Astrocyte of the cerebellum (primary cell): ENCODE measurements at places on chromosomes 5 and 9.

DNA sequence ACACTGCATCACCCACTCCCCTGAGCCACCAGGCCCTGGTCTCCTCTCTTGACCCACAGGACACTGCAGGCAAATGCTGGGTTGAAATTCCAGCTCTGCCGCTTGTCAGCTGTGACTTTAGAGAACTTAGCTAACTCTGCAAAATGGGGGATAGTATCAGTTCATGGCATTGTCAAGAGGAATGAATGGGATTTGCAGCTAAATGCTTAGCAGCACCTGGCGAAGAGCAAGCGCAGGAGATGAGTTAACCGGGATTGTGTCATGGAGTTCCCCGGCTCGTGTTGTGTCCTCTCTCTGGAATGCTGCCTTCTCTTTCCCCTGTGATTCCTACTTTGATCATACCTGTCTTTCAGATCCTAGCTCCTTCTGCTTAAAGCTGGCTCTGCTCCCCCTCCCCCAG lies 67.1 kb downstream of the DAB2IP start:
- no peak for DNase-seq

DNA sequence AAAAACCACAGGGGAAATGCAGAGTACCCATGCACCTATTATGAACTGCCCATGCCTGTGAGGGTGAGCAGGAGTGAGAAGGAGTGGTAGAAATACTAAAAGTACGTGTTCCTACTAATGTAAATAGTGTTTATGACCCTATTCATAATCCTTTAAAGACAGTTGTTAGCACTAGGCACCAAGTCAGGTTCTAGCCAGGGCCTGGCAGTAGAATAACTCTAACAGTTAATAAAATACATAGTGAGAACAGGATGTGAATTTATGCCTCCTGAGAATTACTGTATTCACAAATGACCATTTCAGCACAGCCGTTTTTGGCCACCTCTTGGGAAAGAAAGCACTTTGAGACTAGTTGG lies 103.2 kb upstream of the TARS1 start:
- no peak for DNase-seq

DNA sequence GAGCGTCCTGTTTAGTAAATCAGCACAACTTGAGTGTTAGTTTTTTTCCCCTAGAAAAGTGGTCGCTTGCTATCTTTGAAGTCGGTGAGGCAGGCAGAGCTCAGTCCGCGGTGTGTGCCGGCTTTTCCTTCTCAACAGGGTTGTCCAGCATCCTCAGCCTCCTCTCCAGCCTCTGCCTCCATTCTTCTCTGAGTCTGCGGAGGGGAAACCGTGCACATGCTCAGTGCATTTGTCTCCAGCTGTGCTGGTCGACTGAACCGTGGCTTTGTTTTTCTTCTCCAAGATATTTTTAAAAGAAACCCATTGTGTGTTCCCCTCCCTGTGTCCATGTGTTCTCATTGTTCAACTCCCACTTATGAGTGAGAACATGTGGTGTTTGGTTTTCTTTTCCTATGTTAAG lies 25.3 kb downstream of the FAM240B start:
- no peak for DNase-seq

- DNase-seq, result no peak
Observed at GRCh38 chr5:6365142-6365976, 13.0 kb downstream of the MED10 start.

GRCh38 chr9:68931821-68932220 lies 82.1 kb downstream of the PRKACG start:
- DNase-seq, result no peak

- DNase-seq, result peak; percentile 58
Observed at GRCh38 chr5:68460147-68460798, 244.7 kb downstream of the PIK3R1 start.

DNA sequence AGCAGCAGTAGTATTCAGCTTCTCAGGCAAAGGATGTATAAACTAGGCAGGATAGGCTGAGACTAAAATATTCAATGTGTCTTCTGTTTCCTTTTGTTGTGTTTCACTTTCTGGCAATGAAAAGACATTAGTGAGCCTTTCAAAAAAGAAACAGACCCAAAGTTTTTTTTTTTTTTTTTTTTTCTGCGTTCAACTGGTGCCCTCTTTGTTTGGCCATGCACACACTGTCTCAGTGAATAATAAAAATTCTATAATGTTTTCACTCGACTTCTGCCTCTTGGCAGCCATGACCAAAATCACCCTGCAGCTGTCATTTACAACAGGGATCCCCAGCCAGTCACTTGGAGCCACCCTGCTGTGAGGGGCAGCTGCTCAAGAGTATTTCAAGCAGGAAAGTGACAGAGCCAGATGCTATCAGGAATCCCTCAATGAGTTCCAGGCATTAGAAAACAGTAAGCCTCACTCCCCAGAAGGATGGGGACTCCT lies 44.0 kb upstream of the MAN2A1 start:
- DNase-seq, result peak; percentile 1

GRCh38 chr5:181224390-181225229 lies 1.5 kb downstream of the TRIM41 start:
- no peak for DNase-seq

- DNase-seq, result no peak
Observed at GRCh38 chr5:9335269-9335668, 210.6 kb downstream of the SEMA5A start.

DNA sequence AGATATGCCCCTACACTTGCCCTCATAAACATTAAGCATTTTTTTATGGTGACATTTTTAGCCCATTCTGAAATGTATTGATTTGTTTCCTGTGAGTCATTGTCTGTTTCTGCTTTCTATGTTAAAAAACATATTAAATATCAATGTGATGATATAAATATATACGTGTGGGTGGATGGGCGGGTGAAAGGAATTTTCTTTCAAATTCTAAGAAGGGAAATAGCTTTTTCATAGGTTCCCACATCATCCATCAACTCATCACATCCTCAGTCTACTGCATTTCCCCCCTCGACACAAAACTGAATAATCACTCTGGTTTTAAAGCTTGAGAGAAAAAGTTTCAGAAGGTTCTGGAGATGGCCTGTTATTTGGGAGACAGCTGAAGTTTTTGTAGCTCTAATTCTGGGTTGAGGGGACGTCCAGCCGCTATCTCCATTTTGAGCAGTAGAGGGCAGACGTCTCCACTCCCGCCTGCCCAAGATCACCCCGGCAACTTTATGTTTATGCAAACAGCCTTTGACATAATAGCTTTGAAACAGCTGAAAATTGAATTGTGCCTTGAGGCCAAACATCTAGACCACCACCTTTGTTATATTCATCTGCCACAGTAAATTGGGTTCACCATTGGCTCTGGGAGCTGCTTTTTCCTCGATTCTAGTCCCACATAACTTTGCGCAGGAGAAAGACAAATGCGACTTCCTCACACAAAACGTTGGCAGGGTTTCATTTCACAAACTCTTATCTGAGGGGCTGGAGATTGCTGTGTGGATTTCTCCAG lies 216.2 kb upstream of the CLINT1 start:
- DNase-seq, result peak; percentile 76

GRCh38 chr9:89523948-89524347 lies 26.0 kb upstream of the SEMA4D start:
- no peak for DNase-seq

GRCh38 chr9:113741886-113742854 lies 133.9 kb upstream of the ZNF618 start:
- DNase-seq, result no peak

- DNase-seq, result no peak
Observed at GRCh38 chr5:132651838-132652469, 6.0 kb upstream of the IL13 start.

DNA sequence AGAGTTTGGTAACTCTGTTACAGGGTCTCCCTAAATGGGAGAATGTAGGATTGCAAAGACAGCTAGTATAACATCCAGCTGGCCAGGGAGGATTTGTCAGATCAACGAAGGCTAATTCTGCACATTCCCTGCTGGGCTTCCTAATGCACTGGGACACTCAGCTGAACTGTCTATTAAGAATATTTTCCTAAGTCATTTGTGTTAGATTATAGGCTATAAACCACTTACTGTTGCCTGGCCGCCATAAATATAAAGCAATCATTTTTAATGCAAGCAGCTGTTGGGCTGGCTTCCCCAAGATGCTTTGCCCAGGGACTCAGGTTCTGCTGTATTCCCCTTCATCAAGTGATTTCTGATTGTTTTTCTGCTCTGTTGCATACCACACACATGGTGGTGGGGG lies 35.3 kb upstream of the SLIT3 start:
- DNase-seq, result no peak

GRCh38 chr5:51657340-51658240 lies 274.3 kb downstream of the ISL1 start:
- no peak for DNase-seq

GRCh38 chr5:113052041-113052795 lies 75.6 kb downstream of the DCP2 start:
- no peak for DNase-seq

GRCh38 chr5:81105261-81105877 lies 127.8 kb upstream of the CKMT2 start:
- no peak for DNase-seq

GRCh38 chr5:149153751-149154610 lies 12.7 kb downstream of the ABLIM3 start:
- no peak for DNase-seq

DNA sequence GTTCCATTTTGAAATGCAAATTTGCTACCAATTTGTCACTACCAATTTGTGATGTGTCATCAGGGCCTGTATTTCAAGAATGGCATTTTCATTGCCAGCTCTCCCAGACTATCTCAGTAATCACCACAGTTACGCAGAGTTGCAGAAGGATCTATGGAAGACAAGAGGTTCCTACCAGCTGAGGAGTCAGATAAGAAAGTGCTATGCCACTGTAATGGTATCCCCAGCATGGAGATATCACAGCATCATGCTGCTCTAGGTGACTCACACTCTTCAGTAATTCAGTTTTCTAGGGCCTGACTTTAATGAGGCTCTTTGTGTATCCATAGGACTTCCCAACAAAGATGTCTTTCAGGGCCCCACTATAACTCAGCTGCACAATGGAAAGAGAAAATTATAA lies 490.3 kb downstream of the ARHGEF28 start:
- DNase-seq, result no peak

DNA sequence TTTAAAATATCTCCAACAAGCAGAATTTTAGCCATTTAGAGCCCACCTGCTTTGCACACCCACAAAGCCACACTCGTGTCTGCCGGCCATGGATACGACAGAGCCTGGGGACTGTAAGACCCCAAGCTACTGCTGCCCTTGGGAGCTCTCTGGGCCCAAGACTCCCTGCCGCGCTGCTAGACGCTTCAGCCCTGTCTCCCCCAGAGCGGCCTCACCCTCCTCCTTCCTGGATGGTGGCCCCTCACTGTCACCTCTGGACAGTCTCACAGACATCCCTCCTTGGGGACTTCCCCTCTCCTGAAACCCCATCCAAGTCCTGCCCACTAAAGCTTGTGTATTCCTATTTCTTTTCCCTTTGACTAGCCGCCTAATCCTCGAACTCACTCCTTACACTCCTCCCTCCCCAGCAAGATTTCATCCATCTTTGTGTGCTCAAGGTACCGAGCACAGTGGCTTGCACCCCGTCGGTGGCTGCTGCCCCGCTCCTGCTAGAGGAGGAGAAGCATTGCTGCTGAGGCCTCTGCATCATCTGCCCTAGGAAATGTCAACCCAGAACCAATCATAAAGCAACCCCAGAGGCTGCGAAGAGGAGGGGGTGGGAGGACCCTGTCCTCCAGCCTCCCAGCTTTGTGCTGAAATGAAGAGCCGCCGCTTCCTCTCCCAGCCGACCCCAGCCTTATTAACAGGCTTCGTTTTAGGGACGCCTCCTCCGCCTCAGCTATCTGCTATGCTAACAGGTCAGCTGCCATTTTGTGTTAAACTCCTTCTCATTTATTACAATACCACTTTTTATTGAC lies 71.2 kb downstream of the CFAP77 start:
- DNase-seq, result no peak

DNA sequence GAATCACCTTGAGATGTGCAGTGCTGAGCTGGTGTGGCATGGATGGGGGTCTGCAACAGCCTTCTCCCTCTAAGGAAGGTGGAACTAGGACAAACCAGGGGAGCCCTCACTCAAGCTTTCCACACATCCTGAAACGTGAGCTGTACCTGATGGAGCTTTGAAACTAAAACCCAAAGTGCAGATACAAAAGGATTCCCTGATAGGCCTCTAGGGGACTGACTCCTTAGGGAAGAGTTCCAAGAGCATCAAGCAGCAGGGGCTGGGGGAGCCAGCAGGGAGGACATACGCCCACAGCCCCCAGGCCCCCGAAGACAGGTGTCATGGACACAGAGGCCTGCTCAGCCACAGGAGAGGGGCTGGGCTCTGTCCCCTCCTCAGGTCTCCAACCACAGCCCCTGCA lies 17.7 kb downstream of the ARHGEF37 start:
- DNase-seq, result no peak

- no peak for DNase-seq
Observed at GRCh38 chr9:28866951-28867350, 1293.7 kb upstream of the C9orf72 start.

- no peak for DNase-seq
Observed at GRCh38 chr9:122327175-122327574, 43.6 kb upstream of the PTGS1 start.

- no peak for DNase-seq
Observed at GRCh38 chr9:101242651-101243050, 142.2 kb downstream of the BAAT start.

DNA sequence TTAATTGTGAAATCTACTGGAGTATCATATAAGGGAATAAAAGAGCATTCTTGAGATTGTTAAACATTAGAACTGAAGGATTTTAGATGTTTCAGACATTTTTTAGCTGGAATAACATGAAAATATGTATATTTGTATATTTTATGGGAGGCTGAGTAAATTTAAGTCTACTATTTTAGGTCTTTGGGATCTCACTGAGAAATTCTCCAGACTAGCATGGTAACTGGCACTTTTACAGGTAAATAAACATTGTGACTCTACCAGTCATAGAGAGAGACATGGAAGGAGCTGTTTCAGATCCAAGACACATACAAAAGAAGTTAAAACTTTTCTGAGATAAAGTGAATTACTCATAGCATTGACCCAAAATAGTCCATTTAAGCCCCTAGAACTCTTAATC lies 59.4 kb downstream of the NDUFAF2 start:
- DNase-seq, result no peak

GRCh38 chr5:169415948-169416347 lies 115.0 kb upstream of the SLIT3 start:
- no peak for DNase-seq

GRCh38 chr5:181282874-181283273 lies 21.9 kb upstream of the TRIM52 start:
- no peak for DNase-seq

DNA sequence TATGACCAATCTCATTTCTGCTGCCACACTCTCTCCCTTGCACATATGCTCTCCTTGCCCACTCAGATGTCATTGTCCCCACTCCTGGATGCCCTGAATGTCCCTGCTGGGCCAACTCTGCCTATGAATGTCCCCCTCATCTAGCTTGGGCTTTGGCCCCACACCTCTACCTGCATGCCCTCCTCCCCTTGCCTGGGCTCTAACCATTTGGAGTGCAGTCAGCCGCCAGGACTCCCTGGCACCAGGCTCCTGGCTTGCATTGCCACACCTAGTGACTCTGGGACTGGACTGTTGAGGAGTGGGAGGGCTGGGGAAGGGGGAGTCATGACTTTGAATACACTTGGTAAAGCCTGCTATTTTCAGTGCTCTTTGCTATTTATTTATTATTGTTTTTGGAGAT lies 41.6 kb upstream of the POMT1 start:
- no peak for DNase-seq

- DNase-seq, result no peak
Observed at GRCh38 chr5:1547236-1547635, 23.5 kb upstream of the LPCAT1 start.
